ENCODE measurements at places on chromosomes 12 and 14.

GRCh38 chr14:68513838-68514607 is 278.8 kb downstream of the ZFP36L1 start:
- no peak for DNase-seq

DNA sequence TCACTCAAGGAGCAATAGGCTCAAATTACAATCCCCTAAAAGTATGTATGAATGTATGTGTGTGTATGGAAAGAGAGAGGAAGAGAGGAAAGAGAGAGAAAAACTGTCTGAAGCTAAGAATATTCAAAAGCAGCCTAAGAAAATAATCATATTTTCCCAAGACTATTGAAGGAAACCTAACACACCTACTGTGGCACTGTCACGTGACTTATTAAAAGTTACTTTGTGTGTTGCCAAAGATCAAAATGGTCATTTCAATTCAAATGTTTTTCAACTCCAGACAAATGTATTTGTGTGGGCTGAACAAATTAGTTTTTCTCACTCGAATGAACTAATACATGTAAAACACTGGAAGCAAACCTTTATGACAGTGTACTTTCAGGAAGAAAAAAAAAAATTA is 368.9 kb upstream of the RPL10L start:
- DNase-seq = no peak

DNA sequence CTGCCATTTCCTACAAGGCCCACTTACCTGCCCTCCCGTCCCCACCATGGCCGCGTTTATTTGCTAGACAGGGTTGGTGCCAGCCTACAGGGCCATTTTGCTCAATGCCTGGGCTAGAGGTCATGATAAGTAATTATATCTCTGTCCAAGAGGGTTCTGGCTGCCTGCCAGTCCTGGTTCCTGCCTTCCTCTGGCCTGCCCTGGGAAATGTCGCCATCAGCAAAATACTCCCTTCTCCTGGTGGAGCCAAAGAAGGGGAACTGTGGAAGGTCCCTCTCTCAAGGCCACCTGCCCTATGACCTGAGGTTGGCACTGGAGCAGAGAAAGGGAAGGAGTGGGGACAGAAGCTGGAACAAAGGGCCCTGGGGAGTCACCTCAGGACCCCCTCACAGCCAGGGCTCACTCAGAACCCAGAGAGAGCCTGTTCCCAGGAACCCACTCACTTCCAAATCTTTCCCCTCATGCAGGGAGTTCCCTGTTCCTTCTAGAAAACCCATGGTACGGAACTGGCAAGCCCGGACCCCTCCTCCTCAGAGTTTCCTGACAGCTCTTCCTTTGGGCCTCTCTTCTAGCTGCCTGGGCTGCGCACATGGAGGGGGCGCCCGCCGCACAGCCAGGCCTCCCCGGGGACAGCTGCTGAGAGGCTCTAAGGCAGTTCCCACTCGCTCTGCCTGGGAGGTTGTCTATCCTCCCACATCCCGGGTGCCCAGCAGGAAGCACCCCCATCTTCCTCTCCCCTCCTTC is 280.5 kb downstream of the DPF3 start:
- peak; percentile 54 for DNase-seq

DNA sequence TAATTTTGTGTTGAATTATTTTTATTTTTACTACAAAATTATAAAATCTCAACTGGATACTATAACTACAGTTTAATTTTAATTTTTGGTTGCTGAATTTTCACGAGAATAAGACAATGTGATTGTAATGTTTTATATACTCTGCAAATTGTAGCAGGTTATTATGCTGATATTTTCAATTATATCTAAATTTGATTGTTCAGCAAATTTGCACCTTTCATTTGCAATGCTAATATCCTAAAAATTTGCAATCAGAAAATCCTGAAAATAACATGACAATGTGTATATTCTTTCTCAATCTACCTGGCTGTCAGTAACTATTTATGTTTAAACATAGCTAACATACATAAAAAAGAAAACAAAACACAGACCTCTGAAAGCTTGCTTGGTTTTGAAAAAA is 932.2 kb upstream of the LRFN5 start:
- DNase-seq = no peak

GRCh38 chr14:57362361-57362760 is 28.0 kb upstream of the NAA30 start:
- peak; percentile 94 for DNase-seq

DNA sequence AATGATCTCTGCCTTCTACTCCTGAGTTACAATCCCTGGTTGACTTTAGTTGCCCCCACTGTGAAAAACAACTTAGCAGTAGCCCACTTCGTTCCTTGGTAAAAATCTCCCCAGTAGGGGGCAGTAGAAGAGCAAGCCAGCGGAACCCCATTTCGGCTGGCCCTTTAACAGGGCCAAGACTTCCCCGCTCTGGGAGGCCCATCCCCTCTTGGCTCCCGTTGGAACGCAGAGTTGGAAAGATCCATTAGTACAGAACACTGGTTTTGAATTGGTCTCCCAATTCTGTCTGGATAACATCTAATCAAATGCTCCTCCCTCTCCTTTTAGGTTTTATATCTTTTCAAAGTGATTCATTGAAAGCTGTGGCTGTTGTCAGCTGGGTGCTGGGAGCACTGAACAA is 1133.3 kb downstream of the BCL11B start:
- no peak for DNase-seq

GRCh38 chr12:121232977-121233627 is 23.2 kb downstream of the P2RX4 start:
- no peak for DNase-seq
